Cortex of kidney (tissue), 1 donor: ENCODE measurements at places on chromosomes 6 and 20.
A peak's percentile ranks its signal among the peaks of the same experiment; 100 is the strongest.

DNA sequence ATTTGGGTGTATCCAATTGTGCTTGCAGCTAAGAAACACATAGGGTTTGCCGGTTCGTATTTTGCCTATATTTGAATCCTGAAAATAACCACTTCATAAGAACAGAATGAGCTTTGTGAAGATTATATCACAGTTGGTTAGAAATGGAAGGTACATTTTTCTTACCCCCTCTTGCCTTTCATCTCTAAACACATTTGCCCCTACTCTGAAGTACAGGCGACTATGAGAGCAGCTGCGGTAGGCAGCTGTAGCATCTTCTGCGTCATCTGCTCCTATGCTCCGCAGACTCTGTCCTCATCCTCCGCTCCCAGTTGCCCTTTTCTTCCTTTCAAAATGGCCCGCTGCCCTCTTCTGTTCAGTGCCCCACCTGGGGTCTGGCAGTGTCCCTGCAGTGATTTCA lies 47.6 kb upstream of the REV3L start:
- DNase-seq: no peak

DNA sequence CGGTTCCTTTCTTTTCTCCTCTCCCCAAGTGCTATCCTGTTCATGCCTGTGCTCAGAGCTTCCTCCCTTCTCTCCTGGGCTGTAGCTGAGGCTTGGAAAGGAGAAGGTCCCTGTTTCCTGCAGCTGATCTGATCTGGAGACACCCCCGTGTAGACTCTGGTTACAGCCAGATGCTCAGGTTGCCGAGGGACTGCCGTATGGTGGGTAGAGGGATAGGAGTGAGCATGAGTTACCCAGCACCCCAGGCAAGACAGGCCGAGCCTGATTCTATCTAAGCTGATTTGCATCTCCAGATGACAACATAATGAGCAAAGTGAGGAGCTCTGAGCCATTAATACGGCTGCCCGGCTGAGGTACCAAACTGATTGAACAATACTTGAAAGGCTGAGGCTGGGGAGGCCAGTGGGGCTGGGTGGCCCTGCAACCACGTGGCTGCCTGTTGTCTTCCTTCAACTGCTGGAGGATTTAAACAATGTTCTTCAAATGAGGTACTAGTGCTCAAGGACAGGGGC lies 91.8 kb downstream of the ASXL1 start:
- DNase-seq: no peak

DNA sequence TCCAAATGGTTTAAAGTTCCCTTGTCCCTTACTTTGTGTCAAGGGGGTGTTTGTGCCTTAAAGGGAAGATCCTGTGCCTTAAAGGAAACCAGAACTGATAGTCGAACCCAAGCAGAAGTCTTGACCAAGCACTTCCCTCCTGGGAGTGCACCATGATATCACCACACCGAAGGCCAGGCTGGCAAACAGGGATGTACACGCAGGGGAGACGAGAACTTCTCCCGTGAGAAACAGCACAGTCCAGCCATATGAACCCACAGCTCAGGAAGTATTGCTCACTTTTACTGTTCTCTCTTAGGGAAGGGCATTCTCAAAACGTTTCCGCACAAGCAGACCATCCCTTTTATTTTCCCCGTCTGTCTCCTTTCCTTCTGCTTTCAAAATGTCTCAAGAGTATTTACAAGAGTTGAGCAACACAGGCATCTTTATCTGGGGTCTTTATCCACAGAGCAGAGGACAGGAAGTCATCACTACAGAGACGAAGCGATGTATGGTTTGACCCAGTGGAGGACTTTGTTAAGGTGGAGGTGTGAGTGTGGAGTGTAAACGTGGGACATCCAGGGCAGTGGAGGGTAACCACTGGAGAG lies 12.8 kb upstream of the SERPINB1 start:
- no peak for DNase-seq

- no peak for DNase-seq
Measured at GRCh38 chr6:107642095-107642860, 152.4 kb downstream of the SOBP start.

DNA sequence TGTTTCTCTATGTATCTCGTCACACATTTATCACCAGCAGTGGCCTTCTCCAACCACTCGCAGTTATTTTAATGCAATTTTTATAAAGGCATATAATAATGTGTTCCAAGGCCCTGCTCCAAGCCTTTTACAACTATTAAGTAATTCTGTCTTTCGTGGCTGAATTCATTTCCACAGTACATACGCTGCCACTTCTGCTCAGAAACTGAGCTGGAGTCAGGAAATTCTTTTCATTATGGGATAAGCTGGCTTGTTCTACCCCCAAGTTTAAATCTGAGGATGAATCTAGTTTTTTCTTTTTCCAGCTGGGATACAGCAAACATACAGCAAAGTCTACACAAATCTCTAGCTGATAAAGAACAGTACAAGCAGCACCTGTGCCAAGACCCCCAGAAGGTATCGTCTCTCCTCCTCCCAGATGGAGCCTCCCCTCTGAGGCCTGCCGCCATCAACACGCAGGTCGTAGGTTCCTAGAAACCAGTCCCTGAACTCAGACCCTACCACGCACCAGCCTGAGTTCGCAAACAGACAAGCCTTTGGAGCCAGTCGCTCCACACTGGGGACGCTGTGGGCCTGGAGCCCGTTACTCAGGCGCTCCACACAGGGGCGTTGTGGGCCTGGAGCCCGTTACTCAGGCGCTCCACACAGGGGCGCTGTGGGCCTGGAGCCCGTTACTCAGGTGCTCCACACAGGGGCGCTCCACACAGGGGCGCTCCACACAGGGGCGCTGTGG lies 263.5 kb downstream of the THBS2 start:
- DNase-seq: no peak

DNA sequence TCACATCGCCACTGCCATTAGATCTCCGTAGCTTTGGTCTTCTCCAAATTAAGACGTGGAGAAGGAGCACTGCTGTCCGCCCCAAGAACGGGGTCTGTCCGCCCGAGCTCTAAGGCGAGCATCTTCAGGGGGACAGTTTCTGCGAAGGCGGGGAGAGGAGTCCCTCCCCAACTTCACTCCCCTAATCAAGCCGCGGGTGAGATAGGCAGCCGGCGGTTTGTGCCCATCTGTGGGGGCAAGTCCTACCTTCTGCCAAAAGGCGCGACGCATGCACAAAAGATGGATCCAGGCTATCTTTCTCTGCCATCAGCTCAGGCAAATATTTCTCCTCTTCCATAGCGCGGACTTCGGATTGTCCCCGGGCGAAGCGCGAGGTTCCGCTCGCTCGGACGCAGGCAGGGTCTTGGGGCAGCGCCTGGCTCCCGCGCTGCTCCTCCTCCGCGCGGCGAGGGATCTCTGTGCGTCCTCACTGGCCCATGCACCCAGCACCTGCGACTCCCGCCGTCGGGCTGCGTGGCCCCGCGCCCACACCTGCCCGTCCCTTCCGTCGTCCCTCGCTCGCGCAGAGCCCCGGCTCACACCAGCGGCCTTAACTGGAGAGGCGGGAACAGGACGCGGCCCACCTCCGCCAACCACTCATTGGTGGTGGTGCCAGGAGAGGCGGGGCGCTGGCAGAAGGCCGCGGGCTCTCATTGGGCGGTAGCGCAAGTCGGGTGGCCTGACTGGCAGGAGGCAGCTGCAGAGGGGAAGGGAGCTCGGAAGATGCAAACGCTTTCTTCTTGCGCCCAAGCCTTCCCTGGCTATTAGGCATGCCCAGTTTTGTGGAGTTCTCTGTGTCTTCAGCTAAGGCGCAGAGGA lies at the start of gene KHDRBS2:
TSS of gene KHDRBS2 (minus strand) at position 614 of the 858 bp plus-strand sequence.
- peak; percentile 7 for DNase-seq
